Neural crest cell (in vitro differentiated cells): ENCODE measurements at places on chromosomes 2 and 18.

GRCh38 chr2:64841461-64841860, 147.7 kb upstream of the SLC1A4 start:
- DNase-seq, result no peak

- DNase-seq, result no peak
Measured at GRCh38 chr2:39780825-39781600, 2.0 kb upstream of the THUMPD2 start.

- DNase-seq, result no peak
Measured at GRCh38 chr2:85264471-85264870, 63.3 kb downstream of the TGOLN2 start.

GRCh38 chr2:85247610-85248009, 80.2 kb downstream of the TGOLN2 start:
- DNase-seq, result no peak

DNA sequence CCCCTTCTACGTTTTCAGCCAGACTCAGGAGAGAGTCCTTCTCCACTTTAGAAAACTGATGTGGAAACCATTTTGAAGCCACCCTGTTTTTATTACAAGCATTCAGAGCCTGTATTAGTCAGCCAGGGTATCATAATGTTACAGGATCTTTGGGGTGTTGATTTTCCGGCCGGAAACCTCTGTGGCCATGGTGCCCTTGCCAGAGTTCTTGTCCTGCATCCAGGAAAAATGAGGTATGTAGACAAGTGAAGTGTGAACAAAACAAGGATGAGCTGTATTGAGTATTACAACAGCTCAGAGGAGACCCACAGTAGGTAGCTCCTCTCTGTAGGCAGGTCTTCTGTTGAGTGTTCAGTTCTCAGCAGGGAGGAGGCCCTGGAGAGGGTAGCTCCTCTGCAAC, 241.0 kb upstream of the COPS8 start:
- no peak for DNase-seq

GRCh38 chr2:113910110-113910717, 20.3 kb downstream of the ACTR3 start:
- no peak for DNase-seq

- no peak for DNase-seq
Measured at GRCh38 chr2:141610564-141611175, 520.1 kb downstream of the LRP1B start.
